ENCODE measurements at places on chromosomes 7 and 10. TPM values are rescaled to one million over a fixed set of nuclear protein-coding genes. Genes with fewer than 3 reads are reported as not detected.

GRCh38 chr10:110300486-110300986, 4.2 kb downstream of the SMNDC1 start:
- no peak for DNase-seq

- DNase-seq, result no peak
Measured at GRCh38 chr10:87694011-87694794, 34.5 kb downstream of the PAPSS2 start.

- DNase-seq, result no peak
Measured at GRCh38 chr7:88317422-88317821, 10.7 kb upstream of the STEAP4 start.

GRCh38 chr10:7890781-7891180, 72.5 kb downstream of the TAF3 start:
- no peak for DNase-seq

- DNase-seq, result no peak
Measured at GRCh38 chr7:121578669-121579068, 182.6 kb upstream of the FAM3C start.

DNA sequence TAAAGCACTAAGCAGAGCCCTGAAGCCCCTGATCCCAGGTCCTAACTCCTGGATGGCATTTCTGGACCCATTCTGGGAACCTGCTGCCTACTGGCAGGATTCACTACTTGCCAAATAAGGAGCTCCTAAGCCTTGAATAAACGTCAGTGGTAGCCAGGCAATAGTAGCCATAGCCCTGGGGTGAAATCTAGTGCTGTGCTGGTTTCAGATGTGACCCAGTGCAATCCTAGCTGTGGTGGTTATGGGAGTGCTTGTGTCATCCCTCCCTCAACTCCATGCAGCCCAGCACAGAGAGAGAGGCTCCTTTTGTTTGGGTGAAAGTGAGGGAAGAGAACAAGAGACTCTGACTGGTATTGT, 43.7 kb downstream of the PCLO start:
- DNase-seq, result no peak

DNA sequence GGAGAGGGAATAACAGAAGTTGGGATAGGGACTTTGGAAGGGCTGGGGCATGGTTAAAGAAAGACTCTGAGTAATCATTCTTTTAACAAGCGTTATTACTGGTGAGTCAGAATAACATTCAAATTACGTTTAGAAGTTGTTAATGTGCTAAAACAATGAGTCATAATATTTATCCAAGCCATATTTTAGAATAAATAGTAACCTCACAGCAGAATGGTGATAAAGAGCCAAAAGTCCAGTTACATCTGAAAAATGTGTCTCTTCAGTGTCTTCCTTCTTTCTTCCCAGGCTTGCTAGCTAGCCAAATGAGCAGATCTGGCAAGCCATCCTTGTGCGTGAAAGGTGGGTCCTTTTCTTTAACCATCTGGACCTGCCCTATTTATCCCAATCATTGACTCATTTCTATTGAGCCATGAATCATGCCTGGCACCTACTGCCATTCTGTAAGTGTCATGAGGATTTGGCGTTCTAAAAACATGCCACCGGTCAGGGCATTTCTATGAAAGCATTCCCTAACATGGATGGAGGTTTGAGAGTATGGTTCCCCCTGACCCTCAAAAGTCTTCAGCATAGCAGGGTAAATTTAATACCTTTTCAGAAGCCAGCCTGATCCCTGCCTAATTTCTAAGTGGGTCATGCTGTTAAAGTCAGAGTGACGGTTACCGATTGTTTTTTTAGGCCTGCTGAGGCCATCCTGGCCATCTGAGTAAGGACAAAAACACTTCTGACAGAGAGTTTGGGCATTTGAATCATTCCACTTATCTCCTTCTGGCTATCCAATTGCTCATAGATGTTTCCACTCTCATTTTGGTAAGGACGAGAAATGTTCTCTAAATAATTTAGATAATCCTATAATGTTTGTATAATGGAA, 26.9 kb downstream of the MYPN start:
- no peak for DNase-seq

DNA sequence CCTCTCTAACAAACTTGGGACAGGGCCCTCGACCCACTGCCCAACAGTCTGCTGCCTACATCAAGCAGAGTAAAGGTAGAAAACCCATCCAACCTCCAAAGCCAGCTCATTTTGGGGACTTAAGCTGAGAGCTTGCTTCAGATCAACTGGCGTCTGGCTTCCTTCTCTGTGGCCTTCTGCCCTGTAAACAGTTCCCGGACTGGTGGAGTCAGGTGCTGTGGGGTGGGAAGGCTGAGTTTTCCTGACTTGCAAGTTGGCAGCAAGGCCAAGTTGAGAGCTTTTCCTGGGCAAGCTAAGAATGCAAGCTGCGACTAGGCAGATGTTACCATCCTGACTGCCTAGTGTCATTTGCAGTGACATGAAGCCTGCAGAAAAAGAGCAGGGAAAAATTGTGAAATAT, 3.7 kb downstream of the GALNT17 start:
- DNase-seq, result no peak

ZDHHC6 gene
- total RNA-seq, result 18.3 TPM

CALN1 gene
- total RNA-seq, result not detected

DNA sequence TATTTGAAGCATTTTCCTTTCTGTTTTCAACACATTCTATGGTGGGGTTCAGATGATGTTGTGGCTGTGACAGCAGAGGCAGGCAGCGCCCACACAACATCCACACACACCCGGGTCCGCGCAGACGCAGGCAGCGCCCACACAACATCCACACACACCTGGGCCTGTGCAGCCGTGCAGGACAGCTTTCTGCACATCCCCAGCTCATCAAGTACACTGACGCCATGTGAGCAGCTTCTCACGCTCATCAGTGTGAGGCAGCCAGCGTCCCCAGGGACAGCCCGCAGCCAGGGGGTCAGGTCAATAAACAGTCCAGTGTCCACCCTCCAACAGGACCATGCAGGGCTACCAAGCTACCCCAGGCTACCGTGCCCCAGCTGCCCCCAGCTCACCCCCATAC, 272.8 kb upstream of the TCERG1L start:
- DNase-seq, result no peak

IKZF5 gene
- total RNA-seq, result 11.3 TPM

DNA sequence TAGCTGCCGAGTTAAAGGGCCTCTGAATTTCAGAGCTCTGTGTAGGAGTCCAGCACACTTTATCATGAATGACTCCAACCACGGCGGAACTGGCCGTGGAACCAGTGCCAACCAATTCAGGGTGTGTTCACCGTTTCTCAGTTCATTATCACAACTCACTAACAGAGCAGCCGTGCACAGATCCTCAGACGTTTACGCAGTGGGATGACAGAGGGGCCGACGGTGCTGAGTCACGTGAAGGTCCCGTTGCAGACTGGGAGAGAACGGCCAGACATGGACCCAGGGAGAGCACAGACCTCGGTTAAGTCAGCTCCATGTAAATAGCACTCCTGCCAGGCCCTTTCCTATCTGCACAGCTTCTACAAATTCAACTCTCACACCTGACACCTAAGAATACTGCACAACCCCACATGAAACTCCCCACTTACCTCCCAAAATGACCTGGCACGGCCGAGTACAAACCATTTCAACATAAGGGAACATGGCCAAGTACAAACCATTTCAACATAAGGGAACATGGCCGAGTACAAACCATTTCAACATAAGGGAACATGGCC, 95.5 kb downstream of the DIP2C start:
- DNase-seq, result no peak

DNA sequence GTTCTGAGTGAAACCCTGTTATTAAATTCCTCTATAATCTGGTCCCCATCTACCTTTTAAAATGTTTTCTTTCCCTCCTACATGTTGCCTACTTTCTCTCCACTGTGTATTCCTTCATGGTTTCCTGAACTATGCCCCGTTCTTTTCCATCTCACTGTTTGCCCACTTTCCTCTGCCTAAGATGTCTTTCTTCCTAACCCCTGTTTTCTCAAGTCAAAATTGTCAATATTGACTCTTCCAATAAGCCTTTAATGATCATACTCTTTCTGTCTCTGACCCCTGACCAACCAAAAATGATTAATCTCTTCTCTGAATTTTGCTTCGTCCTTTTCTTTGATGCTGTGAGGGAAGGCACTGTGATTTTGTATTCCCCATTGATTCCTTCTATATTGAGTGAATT, 30.6 kb upstream of the OIT3 start:
- DNase-seq, result no peak

EVX1 gene
- total RNA-seq, result not detected

WDFY4 gene
- 1.5 TPM for total RNA-seq

All from cardiac septum (tissue), 1 donor.